RPMI7951 (cell line): ENCODE measurements at places on chromosomes 6 and 20. TPM values are rescaled to one million over a fixed set of nuclear protein-coding genes. Genes with fewer than 3 reads are reported as not detected.

Gene PRSS16
- total RNA-seq: 0.36 TPM in 1 of 2 replicates, not detected in the other

Gene KIAA0408
- 2.5 and 2.6 TPM in 2 replicates for total RNA-seq

Gene GNMT
- 0.12 TPM in 1 of 2 replicates, not detected in the other for total RNA-seq

Gene CNKSR3
- total RNA-seq: 4.3 and 5.3 TPM in 2 replicates

Gene GDAP1L1
- not detected in 2 replicates for total RNA-seq

Gene FKBP1C
- total RNA-seq: 1.7 and 3.2 TPM in 2 replicates

Gene HSPA1L
- 0.68 and 0.84 TPM in 2 replicates for total RNA-seq

Gene PTCRA
- not detected in 2 replicates for total RNA-seq

Gene PAX1
- not detected in 2 replicates for total RNA-seq

Gene IRF4
- total RNA-seq: 0.24 and 0.39 TPM in 2 replicates

Gene IL20RA
- not detected in 2 replicates for total RNA-seq

Gene NMBR
- total RNA-seq: not detected in 2 replicates

Gene APCDD1L
- total RNA-seq: 122 and 149 TPM in 2 replicates

Gene OOEP
- total RNA-seq: not detected in 2 replicates

Gene C4B
- total RNA-seq: 0.68 and 0.72 TPM in 2 replicates

Gene HSPA12B
- total RNA-seq: not detected in 2 replicates

Gene TRAPPC3L
- total RNA-seq: not detected in 2 replicates

Gene CRISP2
- not detected in 2 replicates for total RNA-seq

Gene WFDC10B
- 0.88 and 3.5 TPM in 2 replicates for total RNA-seq

Gene TNF
- total RNA-seq: 1.7 TPM in 2 replicates

Gene C20orf141
- total RNA-seq: not detected in 2 replicates

Gene FHL5
- total RNA-seq: not detected in 2 replicates

Gene MRAP2
- 6.6 and 8.4 TPM in 2 replicates for total RNA-seq

Gene RNF39
- total RNA-seq: not detected in 2 replicates

Gene GJA1
- 15.2 and 20.7 TPM in 2 replicates for total RNA-seq

Gene TSPO2
- total RNA-seq: not detected in 2 replicates

Gene PDE7B
- 4.5 and 4.9 TPM in 2 replicates for total RNA-seq

Gene IL17F
- total RNA-seq: not detected in 2 replicates

Gene LINC00237
- total RNA-seq: not detected in 2 replicates

Gene SMLR1
- total RNA-seq: not detected in 2 replicates

Gene TOX2
- 24.7 and 25.4 TPM in 2 replicates for total RNA-seq

Gene PNPLA1
- total RNA-seq: not detected in 2 replicates

Gene OPRM1
- total RNA-seq: not detected in 2 replicates

Gene SEL1L2
- not detected in 2 replicates for total RNA-seq

Gene LAMA4
- 7.6 and 7.7 TPM in 2 replicates for total RNA-seq

Gene GGTLC1
- not detected in 2 replicates for total RNA-seq

Gene FOXA2
- not detected in 2 replicates for total RNA-seq

Gene LGSN
- total RNA-seq: not detected in 2 replicates

Gene ERGIC3
- total RNA-seq: 570 and 706 TPM in 2 replicates
